ENCODE measurements at places on chromosomes 6 and 20.

- DNase-seq, result no peak
Observed at GRCh38 chr6:135738636-135739035, 112.9 kb upstream of the PDE7B start.

DNA sequence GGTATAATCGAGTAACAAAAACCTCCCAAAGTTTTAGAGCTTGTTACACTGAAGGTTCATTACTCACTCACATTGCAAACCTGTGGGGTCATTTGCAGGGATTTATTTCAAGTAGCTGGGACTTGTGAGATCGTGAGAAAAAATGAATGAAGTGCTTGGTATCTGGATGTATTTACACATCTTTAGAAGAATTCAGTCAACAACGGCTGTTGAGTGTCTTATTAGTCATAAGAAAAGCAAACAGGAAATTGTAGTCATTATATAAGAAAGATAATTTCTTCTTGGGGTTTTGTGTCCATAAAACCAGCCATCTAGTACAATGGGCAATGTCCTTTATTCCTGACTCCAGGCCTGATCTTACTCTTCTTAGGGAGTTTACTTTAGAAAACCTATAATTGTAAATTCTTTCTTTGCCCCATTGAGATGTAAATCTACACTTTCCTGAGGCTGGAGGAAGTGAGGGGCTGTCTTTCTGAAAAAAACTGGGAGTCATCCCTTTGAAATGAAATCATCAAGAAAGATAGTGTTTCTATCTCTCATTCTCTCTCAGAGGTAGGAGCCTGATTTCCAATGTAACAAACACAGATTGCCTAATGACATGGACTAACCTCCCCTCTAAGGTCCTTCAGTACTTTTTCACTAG is 202.5 kb upstream of the ASCC3 start:
- DNase-seq, result no peak

- no peak for DNase-seq
Observed at GRCh38 chr6:25669413-25669812, 17.4 kb downstream of the SCGN start.

DNA sequence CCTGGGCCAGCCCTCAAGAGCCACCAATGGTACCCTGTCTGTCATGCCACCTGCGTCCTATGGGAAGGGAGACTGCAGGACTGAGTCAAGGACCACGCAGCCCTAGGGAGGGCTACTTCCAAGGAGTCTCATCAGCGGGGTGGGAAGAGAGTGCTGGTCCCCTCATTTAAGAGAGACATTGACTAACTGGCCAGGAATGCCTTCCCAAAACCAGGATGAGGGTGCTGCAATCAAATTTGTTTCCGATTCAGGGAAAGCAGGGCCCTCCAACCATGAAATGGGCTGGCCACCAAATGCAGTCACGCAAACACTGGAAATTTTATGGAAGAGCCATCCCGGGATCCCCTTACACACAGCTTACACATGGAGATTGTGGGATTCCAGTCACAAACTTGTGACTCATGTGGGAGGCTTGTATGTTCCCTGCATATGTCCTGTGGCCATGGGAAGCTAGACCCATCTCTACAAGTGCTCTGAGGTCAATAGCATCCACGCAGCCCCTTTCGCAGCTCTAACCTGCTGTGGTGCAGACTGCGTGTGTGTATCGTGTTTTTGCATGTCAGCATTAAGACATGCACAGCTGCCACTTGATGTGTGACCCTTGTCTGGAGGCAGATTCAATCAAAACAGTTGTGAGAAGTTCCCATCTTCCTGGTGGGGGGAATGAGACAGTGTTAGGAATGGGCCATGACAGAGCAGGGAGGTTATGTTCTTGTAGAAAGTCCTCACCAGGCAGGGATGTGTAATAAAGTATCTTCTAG is 53.0 kb upstream of the CST7 start:
- no peak for DNase-seq

DNA sequence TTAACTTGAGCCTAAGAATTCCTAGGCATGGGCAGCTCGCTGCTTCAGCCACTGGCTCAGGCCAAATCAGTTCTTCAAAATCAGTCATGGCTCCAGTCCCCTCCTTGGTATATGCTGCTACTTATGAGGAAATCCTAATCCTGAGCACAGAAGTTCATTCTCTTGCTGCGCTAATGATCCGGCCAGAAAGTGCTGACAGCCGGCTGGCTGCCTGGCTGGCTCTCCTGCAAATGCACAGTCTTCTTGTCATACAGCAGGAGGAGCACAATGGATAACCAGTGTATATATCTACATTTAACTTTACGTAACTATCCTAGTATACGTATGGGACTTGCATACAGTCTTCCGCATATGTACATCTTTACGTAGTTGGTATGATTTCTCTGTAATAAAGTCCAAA is 500.8 kb downstream of the PRKN start:
- no peak for DNase-seq

- no peak for DNase-seq
Observed at GRCh38 chr6:121557146-121557940, 121.9 kb downstream of the GJA1 start.

GRCh38 chr6:124679387-124679786 is 282.9 kb upstream of the RNF217 start:
- no peak for DNase-seq

GRCh38 chr20:31956556-31957526 is 5.0 kb upstream of the PDRG1 start:
- DNase-seq, result no peak

DNA sequence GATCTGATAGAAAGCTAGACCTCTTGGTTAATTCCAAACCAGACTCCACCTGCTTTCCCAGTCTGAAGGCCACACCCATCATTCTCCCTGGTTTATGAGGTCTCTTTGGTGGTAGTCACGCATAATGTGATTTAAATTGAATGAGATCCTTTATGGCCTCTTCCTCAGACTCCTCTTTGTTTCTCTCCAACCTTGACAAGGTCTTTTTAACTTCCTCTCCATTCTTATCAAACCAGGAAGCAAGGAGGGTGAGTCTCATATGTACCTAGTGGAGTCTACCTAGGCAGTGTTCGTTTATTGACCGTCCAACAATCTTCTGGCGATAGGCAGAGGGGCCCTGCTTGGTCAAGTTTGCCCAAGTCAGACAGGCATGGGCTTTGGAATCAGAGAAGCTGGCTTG is 184.2 kb upstream of the LAMP5 start:
- DNase-seq, result no peak

GRCh38 chr6:63140692-63141318 is 70.5 kb upstream of the FKBP1C start:
- DNase-seq, result no peak

- DNase-seq, result no peak
Observed at GRCh38 chr6:56244528-56245253, 2.7 kb downstream of the COL21A1 start.

- no peak for DNase-seq
Observed at GRCh38 chr20:965956-966355, 36.2 kb downstream of the RSPO4 start.
